ENCODE measurements at places on chromosomes 12 and 14.
A peak's percentile ranks its signal among the peaks of the same experiment; 100 is the strongest.

- no peak for DNase-seq
Observed at GRCh38 chr12:29270446-29270845, 110.5 kb downstream of the ERGIC2 start.

DNA sequence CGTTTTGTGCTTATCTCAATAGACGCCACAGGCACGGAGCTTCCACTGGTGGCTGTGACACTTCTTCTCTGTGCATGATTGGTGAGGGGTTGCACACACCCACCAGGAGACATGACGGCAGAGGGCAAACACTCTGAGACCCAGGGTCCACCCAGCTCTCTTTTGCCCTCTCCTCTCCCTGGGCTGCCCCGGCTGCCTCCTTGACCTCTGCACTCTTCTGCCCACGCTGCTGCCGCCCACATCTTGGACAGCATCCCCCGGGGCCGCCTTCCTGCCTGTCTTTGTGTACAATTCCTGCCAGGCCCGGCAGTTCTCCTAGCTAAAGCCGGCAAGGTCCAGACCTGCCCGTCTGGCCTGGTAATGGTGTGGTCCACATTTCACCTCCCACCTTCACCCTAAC, 44.7 kb downstream of the DPF3 start:
- no peak for DNase-seq

DNA sequence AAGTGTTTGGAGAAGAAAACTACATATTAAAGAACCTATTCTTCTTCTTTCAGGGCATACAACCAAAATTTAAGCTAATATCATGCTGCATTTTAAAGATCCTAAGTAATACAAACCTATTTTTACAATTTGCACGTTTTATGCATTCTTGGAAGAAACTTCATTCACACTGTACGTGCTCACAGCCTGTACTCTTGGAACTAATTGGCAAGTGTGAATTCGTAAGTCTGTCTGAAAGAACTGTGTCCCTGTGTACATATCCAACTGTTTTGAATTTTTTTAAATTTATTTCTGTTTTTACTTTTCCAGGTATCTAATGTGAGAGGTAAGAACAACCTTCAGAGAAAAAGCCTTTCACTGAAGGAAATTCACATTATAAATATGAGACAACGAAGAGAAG, 347.0 kb downstream of the MDGA2 start:
- no peak for DNase-seq

- no peak for DNase-seq
Observed at GRCh38 chr12:63348556-63348955, 197.6 kb upstream of the AVPR1A start.

- DNase-seq, result no peak
Observed at GRCh38 chr12:10158406-10158805, 13.5 kb downstream of the OLR1 start.

DNA sequence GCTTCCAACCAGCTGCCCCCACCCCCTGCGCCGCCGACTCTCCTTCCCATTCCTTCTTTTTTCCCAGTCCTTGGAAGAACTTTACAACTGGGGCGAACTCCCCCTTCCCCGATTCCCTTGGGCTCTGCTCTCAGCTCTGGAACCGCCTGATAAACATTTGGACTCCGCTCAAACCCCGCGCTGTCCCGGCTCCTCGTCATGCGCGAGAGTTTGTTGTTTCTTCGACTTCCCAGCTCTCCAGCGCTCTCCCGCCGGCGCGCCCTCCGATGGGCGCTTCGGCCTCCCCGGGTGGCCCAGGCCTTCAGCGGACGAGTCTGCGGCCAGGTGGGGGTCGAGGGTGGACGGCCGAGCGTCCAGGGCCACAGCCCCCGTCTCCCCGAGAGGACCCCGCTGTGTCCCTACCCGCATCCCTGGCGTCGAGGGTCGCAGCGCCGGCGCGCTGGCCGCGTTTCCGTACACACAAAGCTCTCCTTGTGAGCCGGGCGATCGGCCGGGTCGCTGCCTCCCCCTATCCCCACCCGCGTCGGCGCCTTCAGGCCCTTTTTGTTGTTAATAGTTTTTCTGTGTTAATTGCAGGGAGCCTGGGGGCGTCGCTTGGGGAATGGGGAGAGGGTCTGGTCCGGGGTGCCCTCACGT, 847 bp downstream of the MMP14 start:
- DNase-seq, result no peak

DNA sequence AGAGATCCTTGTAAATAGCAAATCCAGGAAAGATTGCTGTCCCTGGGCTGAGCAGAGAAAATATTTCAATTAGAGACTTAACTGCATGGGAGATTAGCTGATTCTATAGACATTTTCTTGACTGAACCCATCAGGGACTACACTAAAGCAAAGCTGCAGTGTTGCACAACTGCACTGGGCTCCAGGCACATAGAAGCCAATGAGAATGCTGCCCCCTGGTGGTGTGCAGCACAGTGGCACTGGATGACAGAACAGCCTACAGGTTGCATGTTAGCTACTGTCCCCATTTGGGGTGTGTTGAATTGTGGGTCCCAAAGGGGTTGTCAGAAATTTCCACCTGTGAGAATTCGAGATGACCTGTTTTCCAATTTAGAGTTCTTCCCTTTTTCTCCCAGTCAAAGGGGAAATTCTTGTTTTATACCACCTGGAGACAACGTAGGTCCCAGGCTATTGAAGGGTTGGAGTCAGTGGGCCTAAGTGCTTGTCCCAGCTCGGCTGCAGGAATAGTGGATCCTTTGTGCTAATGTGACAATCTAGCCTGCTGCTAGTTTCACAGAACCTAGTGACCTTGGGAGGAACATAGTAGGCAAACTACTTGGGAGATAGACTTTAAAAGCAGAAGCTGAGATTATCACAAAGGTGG, 114.7 kb downstream of the SLC8A3 start:
- DNase-seq, result peak; percentile 16

- no peak for DNase-seq
Observed at GRCh38 chr12:40020261-40020691, 85.6 kb downstream of the SLC2A13 start.

DNA sequence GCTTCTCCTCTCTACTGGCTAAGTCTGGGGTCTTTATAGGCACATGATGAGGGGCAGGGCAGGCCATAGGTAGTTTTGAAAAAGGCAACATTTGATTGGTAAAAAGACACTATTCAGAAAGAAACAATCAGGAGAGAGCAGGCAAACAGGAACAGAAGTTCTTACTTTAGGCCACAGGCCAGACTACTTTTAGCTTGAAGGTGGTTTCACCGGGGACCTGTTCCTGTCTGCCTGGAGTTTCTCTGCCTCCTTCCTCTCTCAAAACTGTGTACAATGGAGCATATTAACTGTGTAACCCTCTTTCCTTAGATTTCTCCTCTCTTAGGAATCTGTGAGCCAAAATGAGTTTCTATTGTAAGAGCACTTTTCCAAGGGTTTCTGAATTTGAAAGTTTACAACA, 167.9 kb upstream of the AVPR1A start:
- DNase-seq, result no peak
